ENCODE measurements at places on chromosomes 6 and 20.

GRCh38 chr6:137370871-137371633 lies 123.1 kb downstream of the OLIG3 start:
- DNase-seq, result no peak

DNA sequence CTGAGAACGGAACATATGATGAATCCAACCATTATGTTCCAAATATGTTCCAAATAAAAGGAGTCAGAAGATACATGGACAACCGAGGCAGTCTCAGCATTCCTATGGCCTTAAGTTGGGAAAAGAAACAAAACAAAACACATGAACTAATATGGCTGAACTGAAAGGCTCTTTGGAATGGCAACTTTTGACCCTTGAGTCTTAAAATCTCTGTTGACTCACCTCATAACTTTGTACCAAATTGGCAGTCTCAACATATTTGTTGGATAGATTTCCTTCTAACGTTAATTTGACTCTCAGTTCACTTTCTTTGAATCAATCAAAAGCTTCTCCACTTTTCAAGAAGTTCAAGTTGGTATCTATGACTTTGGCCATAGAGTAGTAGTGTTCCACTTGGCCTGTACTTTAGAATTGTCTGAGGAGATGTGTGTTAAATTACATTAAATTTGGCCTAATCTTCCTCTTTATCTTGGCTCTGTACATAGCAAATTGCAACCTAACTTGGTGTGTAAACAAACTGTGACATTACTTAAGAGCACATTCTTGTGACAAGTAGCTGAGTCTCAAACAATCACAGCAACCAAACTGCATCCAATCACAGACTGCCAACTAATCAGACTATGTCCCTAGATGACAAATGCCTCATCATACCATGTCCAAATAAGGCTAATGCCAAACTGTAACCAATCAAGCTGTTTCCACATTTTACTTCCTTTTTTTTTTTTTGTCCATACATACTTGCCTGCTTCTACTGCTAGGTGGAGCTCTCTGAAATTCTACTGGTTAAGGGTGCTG lies 208.8 kb downstream of the BMP2 start:
- no peak for DNase-seq

- no peak for DNase-seq
Measured at GRCh38 chr6:96153775-96154174, 138.0 kb downstream of the FUT9 start.

DNA sequence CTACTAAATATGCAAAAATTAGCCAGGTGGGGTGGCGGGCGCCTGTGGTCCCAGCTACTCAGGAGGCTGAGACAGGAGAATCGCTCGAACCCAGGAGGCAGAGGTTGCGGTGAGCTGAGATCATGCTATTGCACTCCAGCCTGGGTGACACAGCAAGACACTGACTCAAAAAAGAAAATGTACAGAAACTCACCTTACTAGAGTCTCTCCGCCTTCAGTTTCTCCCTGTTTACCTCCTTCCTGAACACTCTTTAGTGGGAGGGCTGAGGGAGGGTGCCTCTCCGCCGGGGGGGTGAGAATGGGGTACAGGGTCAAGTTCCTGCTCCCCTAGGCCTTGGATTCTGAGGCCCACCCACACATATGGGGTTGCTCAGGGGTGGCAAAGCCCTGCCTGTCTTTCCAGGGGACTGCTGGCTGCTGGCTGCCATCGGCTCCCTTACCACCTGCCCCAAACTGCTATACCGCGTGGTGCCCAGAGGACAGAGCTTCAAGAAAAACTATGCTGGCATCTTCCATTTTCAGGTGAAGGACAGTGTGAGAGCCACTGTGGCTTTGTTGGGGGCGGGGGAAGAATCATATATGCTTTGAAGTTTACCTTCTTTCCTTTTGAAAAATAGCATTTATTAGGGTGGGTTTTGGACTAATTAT lies 13.4 kb downstream of the CAPN11 start:
- no peak for DNase-seq

DNA sequence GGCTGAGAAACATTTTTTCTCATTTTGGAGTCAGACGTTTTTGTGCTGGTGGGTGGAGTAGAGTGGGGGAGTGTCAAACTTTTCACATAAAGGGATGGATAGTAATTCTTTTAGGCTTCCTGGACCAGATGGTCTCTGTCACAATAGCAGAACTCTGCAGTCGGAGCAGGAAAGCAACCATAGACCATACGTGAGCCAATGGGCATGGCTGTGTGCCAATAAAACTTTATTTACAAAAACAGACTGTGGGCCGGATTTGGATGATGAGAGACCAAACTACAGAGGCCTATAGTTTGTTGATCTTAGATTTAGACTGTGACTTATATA lies 70.8 kb upstream of the SLC22A23 start:
- no peak for DNase-seq

GRCh38 chr20:46027245-46027853 lies 1.7 kb upstream of the SLC12A5 start:
- no peak for DNase-seq

- DNase-seq, result no peak
Measured at GRCh38 chr6:36139431-36139830, 9.1 kb downstream of the MAPK13 start.
